Stimulated activated CD8-positive, alpha-beta memory T cell treated with anti-CD3 and anti-CD28 coated beads, Interleukin-4, amount 100 ng/mL, for 4 hours (primary cell): ENCODE measurements at places on chromosomes 12 and 14.

GRCh38 chr12:57129321-57129842 lies 1.1 kb downstream of the LRP1 start:
- no peak for DNase-seq

- DNase-seq = no peak
Measured at GRCh38 chr12:5391653-5392052, 40.3 kb upstream of the NTF3 start.

- DNase-seq = no peak
Measured at GRCh38 chr14:54174457-54174856, 217.8 kb upstream of the BMP4 start.

DNA sequence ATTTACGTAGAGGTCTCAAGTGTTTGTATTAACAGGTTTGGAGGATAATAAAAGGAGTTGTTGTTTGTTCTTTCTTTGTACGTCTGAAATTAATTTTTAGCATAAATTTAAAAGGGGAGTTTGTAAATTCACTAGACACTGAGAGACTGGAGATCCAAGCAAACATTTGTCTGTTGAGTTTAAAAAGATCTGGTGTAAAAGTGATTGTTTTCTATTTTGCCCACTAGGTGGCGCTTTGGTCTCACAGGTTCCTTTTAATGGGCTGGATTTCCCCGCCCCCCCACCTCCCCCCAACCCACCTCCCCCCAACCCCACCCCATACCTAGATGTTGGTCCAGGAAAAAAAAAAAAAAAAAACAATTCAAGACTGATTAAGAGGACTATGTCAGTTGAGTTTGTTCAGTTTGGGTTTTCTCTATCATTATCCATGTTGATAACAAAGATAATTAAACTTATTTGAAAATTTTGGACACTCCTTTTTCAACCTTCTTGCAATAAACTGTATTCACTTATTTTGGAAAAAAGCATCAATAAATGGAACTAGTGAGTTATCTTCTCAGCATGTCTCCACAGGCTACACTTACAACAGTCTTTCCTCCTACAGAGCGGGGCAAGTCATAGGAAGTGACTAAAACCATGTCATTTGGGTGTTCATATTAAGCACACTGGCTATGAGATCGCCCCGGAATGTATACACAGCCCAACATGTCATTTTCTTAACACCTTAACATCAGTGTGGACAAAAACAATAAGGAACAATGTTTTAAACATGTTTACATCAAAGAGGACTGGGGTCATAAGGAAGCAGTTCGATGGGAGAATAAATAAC lies 841.1 kb downstream of the NRXN3 start:
- no peak for DNase-seq
